ENCODE measurements at places on chromosomes 12 and 14.
A peak's percentile ranks its signal among the peaks of the same experiment; 100 is the strongest.

DNA sequence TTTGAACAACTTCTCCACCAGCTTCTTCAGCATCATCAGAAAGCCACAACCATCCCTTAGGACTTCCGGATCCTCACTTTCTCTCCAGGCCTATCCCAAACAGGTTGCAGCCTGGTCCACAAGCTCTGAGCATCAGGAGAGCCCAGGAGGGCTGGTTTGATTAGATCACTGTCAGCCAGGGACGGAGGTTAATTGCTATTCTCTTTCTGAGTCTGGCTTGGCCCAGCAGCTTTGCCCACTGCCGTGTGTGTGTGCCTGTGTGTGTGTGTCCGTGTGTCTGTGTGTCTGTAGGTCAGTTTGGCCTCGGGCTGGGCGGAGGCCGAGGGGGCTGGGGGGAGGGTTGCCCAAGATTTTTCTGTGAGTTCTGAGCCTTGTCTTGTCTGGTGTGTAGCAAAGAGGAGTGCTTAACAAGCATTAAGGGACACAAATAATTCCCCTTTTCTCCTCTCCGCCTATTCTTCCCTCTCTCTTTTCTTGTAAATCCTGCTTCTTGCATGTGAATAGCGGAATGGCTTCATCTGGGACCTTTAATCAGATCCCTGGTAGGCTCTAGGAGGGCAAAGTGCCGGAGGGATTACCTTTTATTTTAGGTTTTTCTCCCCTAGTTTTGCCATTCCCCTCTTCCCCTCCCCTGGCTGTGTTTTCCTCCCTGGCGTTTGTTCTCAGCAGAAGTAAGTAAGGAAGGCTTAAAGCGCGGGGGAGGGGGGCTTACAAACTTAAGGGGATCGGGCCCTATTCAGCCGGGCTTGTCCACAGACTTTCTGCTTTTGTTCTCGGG is 138.2 kb upstream of the LHX5 start:
- DNase-seq: no peak

DNA sequence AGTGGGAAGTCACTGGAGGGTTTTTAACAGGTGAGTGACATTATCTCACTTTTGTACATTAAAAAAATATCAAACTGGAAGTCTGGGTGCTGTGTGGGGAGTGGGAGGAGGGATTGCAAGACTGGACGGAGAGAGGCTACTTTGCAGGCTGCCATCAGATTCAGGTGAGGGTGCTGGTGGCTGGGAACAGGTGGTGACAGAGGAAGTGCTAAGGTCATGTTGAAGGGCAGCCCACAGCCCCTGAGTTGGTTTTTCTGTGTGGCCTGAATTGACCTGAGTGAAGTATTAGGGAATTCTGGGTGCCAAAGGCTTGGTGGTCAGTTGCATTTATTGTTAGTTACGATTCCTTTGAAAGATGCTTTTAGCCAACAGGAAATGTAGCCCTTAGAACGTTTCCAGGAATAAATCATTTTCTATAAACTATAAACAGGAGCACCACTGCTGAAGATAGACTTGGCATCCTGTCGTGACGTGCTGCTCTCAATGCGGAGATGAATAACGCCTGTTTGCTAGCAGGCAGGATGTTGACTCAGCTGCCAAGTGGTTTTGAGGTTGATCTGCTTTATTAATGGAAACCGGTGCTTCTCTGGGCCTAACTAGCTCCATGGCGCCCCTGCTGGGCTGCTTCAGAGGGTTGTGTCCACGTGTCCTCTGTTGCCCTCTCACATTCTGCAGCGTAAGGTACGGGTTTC is 707.5 kb upstream of the TMEM132C start:
- peak; percentile 53 for DNase-seq

GRCh38 chr12:95882080-95882479 is 23.3 kb downstream of the SNRPF start:
- DNase-seq: no peak

- no peak for DNase-seq
Measured at GRCh38 chr12:69672195-69672594, 26.9 kb downstream of the BEST3 start.

DNA sequence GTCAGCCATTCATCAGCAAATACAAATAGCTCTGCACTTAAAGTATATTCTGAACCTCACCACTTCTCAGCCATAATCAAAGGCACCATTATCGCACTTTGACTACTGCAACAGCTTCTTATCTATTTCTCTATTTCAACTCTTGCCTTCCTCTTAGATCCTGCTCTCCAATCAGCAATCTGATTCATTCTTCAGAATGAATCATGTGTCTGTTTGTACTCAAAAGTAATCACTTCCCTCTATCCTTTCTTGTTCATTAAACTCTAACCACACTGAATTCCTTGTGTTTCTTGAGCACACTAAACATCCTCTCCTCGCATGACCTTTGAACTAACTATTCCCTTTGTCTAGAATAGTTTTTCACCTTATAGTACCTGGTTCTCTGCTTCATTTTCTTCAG is 12.8 kb upstream of the OR4E1 start:
- no peak for DNase-seq

DNA sequence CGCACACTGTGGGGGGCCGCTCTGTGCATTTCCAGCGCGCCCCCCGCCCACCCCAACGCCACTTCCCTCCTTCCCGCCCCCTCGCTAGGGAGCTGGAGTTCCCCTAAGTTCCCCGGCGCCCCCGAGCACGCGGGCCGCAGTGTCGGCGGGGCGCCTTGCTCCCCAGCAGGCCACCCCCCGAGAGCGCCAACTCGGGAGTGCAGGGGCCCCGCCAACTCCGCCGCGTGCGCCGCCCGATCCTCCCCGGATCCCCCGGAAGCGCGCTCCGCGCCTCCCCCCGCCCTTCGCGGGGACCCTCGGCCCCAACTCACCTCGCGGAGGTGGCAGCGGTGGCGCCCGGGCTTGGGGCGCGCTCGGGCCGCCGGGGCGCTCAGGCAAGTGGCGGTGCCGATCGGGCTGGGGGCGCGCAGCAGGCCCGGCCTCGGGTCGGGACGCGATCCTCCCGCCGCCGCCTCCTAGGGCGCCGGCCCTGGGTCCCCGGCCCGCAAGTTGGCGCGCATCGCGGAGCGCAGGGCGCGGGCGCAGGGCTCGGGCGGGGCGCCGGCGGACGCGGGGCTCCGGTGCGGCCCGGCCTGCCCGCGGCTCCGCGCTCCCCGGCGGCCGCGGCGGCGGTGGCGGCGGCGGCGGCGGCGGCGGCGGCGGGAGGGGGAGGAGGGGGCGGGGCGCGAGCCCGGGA is at the start of gene NCOR2:
Gene NCOR2, minus strand, starts transcription at position 616 of the 676 bp plus-strand sequence. CDS start 72,361 bp downstream, outside the sequence.
- peak; percentile 41 for DNase-seq

- DNase-seq: peak; percentile 41
Measured at GRCh38 chr12:116060764-116061163, 216.7 kb downstream of the MED13L start.

DNA sequence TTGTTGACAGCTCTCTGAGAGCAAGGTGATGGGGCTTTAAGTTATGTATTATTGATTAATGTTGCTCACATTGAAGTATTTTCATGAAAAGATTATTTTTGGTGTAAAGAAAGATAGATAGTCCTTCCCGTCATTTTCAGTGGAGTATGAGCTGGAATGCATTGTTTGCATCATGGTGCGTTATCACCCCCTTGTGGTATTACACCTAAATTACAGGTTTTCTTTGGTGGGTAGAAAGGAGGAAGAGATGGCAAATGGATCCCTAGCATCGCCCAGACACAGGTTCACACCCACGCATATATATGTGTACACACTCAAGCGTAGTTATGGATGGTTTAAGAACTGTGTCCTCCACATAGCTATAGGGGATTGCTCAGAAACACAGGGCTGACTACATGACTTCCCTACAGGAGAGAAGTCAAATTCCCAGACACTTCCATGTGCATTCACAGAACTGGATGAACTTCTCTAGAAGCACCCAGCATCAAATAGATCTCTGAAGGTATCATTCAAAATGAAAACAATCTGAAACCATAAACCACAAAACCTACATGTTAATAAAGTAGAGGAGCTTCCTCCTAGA is 14.4 kb upstream of the SERPINA10 start:
- peak; percentile 25 for DNase-seq

GRCh38 chr12:12017135-12017581 is 53.6 kb upstream of the BCL2L14 start:
- DNase-seq: no peak

DNA sequence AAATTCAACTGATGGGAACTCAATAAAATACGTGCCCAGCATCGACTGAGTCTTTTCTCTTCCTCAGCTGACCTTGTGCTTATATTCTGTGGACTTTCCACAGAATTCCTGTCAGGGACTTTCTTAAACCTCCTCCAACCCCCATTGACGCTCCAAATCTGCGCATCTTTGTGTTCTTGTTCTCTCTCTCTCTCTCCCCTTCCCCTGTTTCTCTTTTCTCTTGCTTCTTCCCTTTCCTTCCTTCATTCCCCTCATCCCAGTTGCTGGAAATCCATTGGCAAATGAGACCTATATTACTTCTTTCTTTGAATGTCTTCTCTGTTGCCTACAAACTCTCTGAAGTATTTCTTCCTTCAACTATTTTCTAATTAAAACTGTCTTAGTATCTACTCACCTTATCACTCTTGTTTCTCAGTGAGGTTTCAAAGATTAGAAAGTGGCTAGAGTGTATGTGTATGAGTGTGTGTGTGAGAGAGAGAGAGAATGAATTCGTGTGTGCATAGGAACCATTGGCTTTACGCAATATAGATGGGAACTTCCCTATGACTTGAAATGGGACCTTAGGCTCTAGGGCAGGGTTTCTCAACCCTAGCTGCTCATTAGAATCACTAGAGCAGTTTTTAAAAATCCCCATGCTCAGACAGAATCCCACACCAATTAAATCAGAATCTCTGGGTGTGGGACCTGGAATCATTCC is 41.8 kb upstream of the DHRS7 start:
- DNase-seq: no peak

- peak; percentile 70 for DNase-seq
Measured at GRCh38 chr12:62581288-62582064, 114.8 kb downstream of the MON2 start.

DNA sequence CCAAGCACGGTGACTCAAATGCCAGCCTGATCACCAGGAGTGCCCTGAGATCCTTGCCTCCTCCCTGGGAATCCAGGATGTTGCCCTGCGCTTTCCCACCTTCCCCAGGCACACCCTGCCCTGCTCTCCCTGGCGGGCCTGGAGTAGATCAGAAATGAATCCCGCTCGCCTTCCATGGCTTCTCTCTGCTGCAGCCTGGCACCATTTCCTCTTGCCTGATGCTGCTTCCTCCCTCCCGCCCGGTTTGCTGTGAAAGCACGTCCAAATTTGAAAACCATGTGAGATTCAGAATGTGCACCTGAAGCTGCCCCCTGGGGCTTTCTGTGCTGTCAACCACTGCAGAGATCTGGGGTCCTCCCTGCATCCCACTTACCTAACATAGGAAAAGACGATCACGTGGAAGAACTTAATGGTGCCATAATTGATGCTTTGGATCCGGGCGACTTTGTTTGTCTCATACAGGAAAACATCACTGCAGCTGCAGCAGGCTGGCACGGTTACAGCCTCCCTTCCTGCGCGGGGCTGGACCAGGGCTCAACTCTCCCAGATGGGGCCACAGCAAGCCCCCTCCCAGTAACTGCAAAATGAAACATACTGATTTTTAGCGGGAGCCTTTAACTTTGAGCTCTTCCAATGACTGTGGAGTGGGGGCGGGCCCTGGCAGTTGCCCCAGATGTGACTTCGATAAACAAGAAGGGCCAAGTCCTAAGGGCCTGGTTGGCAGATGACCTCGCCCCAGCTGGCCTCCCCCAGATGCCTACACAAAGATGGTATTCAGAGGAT is 24.9 kb upstream of the C12orf76 start:
- peak; percentile 34 for DNase-seq

DNA sequence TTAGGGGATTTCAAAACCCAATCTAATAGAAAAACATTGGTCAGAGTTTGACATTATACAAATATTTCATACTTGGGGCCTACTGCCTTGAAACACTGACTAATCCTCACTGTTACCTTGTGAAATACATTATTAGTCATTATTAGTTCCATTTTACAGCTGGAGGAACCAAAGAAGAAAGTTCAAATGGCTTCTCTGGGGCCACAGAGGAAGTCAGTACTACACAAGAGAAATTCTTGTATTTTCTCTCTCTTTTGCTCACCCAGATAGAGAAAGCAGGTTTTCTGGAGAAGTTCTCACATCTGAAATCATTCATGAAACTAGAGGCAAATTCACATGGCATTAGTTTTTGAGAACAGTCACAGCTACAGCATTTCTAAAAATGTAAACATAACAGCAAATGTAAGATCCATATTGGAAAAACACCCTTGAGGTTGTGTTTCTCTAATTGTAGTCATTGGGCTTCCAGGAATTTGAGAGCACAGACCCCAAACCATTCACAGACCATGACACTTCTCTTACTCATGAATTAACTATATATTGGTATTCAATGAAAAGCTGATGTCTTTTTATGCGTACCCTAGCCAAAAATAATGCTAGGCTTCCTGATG is 83.0 kb downstream of the LLPH start:
- no peak for DNase-seq

DNA sequence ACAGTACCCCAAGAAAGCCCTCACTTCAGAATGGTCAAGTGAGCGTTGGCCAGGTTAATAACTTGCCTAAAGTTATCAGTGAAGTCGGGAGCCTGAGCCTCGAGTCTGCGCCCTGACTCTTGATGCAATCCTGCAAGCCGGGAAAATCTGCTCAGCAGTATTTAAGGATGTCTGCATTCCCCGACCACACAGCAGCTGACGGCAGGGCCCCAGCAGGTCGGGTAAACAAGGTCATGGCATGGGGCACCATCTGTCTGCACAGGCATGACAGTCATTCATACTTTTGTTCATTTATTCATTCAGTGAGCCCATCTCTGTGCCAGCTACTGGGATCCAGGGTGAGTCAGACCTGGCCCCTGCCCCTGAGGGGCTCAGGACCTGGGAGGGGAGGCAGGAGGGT is 11.1 kb downstream of the ABCB9 start:
- DNase-seq: no peak

DNA sequence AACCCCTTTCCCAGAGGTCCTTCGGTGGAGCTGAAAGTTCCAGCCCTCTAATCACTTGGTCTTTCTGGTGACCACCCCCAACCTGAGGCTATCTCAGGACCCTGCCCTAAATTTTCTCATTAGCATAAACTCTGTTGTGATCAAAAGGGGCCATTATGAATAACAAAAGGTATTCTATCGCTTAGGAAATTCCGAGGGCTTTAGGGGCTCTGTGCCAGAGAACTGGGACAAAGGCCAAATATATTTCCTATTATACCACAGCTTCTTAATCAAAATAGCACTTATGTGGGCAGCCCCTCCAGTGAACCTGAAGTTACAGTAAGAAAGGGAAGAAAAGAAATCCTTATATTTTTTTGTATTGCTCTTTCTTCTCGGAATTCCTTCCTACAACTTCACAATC is 125.3 kb upstream of the NPAS3 start:
- DNase-seq: no peak

DNA sequence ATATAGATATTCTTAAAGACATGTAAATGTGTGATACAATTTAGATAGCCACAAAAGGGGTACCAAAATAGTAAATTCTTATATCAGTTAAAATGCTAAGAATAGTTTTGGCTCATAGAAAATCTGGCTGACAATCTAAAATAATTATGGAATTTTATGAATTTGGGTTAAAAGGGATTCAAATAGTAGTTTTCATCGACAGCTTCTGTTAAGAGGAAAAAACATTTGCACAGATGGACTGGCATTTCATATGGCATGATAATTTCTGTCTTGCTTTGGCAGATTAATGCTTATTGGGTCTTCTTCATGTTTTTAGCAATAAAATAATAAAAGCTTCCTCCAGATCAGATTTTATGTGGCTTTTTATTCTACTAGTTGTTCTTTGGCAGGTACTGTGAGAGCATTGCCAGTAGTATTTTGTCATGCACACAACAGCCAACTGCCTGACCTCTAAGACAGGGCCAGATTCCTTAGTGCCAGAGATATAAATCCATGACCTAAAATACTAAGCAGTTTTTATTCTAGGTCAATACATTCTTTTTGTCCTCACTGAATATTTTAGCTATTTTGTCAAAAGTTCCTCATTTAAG is 9.1 kb downstream of the ABCD2 start:
- no peak for DNase-seq

Measured in hematopoietic multipotent progenitor cell treated with erythropoietin and hydrocortisone succinate and interleukin-3 and kit ligand, for 8 days (in vitro differentiated cells).